ENCODE measurements at places on chromosomes 16 and 17.

DNA sequence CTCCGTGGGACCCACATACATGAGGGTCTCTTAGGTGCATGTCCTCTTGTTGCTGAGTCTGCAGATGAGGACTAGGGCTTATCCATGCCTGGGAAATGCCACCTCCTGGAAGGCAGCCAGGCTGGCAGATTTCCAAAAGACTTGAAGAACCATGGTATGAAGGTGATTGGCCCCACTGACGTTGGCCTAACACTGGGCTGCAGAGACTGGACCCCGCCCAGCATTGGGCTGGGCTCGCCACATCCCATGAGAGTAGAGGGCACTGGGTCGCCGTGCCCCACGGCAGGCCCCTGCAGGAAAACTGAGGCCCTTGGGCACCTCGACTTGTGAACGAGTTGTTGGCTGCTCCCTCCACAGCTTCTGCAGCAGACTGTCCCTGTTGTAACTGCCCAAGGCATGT, 38.2 kb upstream of the IL21R start:
- no peak for DNase-seq

- no peak for DNase-seq
Measured at GRCh38 chr16:54631782-54632181, 298.9 kb upstream of the IRX5 start.

- no peak for DNase-seq
Measured at GRCh38 chr16:87679593-87680271, 77.4 kb downstream of the JPH3 start.

DNA sequence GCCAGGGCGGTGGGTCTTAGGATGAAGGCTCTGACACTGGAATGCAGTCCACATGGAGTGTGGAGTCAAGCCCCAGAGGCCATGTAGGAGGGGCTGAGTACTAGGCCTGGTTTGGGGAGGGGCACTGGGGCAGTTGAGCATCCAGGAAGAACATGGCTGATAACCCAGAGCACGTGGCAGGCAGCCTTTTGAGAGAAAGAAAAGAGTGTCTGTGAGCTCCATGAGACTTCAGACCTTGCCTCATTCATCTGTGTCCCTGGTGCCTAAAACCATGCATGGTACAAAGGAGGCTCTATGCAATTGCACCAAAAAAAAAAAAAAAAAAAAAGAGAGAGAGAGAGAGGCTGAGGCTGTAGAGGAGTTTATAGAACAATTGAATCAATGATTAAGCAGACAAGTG, 14.6 kb downstream of the SLC46A1 start:
- no peak for DNase-seq

All from NCI-H187 treated with DMSO at 0.1 percent for 48 hours (cell line).